ENCODE measurements at places on chromosomes 6 and 20.

DNA sequence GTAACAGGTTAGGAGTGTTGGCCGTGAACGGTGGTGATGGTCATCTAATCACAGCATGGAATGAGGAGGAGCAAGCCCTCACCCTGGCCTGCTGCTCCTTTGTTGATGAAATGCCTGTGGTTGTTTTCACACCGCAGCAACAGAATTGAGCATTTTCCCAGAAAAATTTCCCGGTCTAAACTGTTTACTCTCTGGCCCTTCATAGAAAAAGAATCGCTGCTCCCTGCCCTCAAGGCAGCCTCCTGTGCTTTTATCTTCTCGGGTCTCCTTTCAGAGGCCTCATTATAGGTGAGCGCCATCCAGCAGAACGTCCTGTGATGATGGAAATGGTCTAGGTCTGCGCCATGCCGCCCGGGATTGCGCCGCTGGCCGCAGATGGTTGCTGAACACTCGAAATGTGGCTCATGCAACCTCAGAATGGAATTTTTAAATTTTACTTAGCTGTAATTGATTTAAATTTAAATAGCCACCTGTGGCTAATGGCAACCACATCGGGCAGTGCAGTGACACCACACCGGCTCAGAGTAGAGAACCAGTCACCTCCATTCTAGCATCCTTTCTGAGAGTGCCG lies 30.2 kb downstream of the PHACTR3 start:
- no peak for DNase-seq

GRCh38 chr6:134667111-134667510 lies 282.8 kb downstream of the ALDH8A1 start:
- no peak for DNase-seq

GRCh38 chr6:141140905-141141304 lies 991.8 kb upstream of the GJE1 start:
- no peak for DNase-seq

GRCh38 chr6:66429210-66429609 lies 722.2 kb upstream of the EYS start:
- DNase-seq = no peak

DNA sequence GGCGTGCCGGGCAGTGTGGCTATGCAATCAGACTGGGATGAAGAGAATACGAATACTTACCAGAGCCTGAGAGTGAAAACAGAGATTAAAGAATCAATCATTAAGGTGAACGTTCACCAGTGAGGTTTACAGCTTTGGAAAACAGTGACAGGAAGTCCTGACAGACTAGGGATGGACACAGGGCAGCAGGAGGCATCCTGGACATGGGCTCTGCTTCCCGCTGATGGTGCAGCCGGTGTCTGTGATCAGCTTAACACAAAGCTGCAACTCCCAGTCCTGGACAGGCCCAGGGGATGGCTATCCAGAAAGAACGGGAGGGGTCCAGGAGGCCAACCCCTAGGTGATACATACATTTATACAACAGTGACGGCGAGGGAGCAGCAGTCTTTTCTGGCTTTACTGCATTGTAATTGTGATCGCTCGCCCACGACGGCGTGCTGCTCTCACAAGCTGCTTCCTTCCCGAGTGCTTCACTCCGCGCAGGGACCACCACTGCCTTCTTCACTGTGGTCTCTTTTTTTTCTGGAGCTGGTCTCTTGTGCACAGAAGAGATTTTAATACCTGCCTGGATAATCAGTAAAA lies 20.7 kb downstream of the DIDO1 start:
- DNase-seq = no peak

DNA sequence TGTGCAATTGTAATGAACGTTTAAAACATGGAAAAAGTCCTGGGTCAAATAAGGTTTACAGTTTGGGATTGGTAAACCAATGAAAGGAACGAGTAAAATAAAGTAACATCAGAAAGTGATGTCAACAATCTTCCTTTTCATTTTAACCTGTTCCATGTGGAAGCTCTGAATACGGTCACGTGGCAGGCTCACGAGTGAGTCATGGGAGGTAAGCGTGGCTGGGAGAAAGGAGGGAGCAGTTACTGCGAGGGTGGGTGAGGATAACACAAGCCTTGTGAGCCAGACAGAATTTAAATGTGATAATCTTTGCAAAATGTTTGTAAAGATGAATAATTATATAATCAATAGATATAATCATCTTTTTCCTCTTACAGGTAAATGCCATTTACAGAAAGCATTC lies 171.3 kb upstream of the HDAC2 start:
- DNase-seq = no peak

- DNase-seq = peak; percentile 3
Observed at GRCh38 chr6:143575440-143575839, 63.9 kb upstream of the FUCA2 start.

DNA sequence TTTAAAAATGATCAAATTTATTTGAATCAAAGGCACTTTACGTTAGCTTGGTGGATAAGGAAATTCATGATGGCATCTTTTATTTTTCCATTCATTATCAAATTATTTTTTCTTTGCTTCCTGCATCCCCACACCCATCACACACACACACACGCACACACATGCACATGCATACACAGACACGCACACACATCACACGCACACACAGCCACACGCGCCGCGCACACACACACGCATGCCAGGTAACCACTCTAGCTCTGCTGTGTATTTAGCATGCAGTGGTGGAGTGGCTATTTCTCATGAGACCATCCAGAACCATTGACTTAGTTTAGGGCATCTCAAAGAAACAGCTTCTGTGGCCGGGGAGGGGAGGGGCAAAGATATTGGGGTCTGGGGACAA lies 47.0 kb downstream of the GNAS start:
- DNase-seq = no peak

DNA sequence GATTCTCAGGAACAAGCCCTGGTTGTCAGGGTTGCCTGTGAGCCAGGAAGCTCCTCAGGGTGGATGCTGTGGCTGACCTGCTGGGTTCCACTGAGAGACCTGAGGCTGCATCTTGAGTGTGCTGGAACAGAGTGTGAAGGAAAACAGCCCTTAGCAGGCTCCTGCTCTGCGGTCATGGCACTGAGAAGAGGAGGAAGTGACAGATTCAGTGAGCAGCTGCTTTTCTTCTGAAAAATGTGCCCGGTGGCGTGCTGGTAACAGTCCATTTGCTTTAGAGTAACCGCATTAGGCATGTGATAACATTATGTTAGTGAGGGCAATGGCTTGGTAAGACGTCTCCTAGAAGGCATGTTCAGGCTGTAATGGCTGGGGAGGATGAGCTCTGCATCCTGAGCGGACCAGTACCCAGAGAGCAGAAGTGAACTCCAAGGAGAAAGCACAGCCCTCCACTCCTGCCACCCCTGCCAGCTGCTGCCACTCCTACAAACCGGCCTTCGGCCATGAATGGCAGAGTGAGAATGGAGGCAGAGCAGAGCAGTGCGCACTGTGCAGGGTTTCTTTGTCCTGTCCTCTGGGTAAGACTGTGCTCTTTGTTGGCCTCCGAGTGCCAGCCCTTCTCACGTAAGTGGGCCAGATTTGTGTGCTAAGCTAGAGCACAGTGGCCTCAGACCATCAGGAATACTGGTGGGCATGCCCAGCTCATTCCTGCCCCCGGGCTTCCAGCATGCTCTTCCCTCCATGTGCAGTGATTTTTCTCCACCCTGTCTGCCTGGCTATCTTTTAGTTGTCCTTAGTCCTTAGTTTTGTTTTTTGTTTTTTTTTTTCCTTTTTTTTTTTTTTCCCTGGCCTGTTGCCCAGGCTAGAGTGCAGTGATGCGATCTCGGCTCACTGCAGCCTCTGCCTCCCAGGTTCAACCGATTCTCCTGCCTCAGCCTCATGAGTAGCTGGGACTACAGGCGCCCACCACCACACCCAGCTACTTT lies 98.1 kb upstream of the VSTM2L start:
- DNase-seq = no peak

GRCh38 chr6:170429450-170429849 lies 122.9 kb downstream of the FAM120B start:
- no peak for DNase-seq

GRCh38 chr6:40732878-40733277 lies 145.7 kb upstream of the LRFN2 start:
- no peak for DNase-seq

- no peak for DNase-seq
Observed at GRCh38 chr20:47468290-47469050, 33.2 kb upstream of the NCOA3 start.

DNA sequence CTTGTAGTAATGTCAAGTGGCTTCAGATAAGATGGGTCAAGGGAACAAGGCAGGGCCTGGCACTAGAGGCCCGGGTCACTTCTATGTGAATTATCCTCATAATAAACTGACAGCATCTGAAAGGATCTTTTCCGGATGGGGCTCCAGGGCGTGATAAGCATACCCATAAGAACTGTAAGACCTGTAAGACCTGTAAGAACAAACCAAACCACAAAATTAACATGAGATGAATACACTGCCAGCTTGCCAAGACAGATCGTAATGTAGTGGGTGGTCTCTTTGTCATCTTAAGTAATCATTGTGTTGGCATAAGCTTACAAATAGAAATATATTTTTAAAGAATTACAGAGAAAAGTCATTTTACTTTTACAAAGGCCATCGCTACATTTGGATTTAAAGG lies 334.9 kb downstream of the RFPL4B start:
- DNase-seq = no peak

DNA sequence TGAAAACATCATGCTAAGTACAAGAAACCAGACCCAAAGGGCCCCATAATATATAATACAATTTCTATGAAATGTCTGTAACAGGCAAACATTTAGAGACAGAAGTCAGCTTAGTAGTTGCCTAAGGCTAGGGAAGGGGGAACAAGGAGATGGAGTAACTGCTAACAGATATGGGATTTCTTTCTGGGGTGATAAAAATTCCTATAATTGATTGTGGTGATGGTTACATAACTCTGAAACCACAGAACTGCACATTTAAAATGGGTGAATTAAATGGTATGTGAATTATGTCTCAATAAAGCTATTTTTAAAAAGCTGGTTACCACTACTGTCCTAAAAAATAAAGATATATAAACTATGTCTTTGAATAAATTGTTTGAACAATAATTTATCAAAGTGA lies 3.2 kb downstream of the CEP162 start:
- DNase-seq = no peak

DNA sequence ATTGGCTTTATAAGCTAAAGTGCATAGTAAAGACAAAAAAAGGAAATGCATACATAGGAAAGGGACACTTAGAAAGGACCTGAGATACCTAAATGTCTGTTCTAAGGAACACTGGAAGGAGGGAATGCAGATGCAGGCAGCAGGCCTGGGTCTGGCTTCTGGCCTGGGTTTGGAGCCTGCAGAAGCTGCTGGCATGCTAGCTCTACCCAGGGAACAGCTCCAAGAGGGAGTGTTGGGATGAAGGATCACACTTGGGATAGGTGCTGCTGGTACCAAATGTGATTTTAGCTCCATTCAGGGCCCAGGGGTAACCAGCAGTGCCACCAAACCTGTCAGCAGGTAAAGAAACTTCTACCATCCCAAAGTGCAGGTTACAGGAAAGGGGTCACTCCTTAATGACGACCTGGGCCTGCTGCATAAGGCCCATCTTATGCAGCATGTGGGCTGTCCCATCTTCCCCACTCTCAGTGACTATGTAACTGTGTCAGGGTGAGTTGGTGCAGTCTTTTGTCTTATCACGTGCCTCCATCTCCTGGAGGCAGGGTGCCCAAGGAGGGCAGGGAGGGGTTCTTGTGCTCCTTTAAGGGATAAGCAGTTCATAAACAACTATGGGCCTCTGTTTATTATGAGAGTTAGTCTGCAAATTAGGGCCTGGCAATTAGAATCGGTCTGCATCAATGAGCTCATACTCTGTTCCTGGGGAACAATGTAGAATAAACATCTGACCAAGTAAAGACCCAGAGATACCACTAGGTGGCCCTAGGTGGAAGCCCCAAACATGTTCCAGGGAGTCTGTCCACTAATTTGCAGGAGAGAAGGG lies 26.9 kb downstream of the DDX27 start:
- peak; percentile 21 for DNase-seq

All from nucleus accumbens (tissue), 56 donors.